BE2C (cell line): ENCODE measurements at places on chromosomes 12 and 14.

GRCh38 chr14:59882957-59883356 is 12.4 kb upstream of the RTN1 start:
- no peak for DNase-seq

DNA sequence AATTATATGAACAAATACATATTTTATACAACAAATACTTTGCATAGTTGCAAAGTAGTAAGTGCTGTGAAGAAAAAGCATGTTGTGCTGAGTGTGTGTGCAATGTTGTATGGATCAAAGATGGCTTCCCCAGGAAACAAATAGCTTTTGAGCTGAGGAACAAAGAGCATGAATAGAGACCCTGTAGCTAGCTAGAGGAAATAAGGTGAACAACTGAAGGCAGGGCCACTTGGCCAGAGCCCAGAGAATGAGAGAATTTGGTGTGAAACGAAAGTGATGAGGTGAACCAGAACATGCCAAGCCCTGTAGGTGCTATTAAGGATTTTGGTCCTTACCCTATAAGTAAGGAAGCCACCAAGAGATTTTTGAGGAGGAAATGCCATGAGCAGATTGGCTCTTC is 17.1 kb downstream of the DYRK2 start:
- DNase-seq = no peak

- DNase-seq = no peak
These were observed 10.3 kb downstream of the TESPA1 start for GRCh38 chr12:54974279-54974678.

- peak; percentile 76 for DNase-seq
These were observed 1.2 kb downstream of the WNT5B start for GRCh38 chr12:1630133-1630826.
